ENCODE measurements at places on chromosomes 5 and 9.
A peak's percentile ranks its signal among the peaks of the same experiment; 100 is the strongest.

GRCh38 chr5:74056789-74057164, 430.8 kb downstream of the ARHGEF28 start:
- peak; percentile 40 for DNase-seq

DNA sequence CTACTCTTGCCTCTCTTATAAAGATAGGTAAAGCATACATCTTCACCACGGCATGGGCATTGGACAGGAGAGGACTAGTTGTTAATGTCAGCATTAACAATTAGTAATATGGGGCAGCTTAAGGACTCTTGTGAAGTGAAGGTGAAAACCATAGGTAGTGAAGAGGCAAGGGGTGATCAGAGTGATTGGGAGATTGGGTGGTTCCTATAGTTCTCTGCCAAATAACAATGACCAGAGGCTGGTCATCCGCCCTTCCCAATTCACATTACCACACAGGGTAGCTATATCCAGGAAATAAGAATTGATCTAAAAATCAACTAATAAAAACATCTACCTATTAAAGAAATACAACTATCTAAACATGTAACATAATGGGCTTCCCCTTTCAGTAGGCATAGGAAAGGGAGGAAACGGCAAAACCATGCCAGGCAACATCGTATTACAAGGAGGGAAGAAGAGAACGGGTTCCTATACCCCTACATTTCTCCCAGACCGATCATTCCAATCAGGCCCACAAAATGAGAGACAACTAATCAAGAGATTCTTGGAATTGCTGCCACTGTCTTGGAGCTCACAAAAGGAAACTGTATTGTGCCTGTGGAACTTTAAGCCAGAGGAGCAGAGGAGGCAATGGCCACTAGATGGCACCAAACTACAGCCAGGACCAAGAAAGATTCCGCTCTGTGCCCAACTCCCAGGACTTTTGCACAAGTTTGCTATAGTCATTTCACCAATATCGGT, 121.6 kb downstream of the FBXL17 start:
- peak; percentile 81 for DNase-seq

GRCh38 chr9:134491196-134491835, 150.3 kb upstream of the COL5A1 start:
- DNase-seq, result no peak

DNA sequence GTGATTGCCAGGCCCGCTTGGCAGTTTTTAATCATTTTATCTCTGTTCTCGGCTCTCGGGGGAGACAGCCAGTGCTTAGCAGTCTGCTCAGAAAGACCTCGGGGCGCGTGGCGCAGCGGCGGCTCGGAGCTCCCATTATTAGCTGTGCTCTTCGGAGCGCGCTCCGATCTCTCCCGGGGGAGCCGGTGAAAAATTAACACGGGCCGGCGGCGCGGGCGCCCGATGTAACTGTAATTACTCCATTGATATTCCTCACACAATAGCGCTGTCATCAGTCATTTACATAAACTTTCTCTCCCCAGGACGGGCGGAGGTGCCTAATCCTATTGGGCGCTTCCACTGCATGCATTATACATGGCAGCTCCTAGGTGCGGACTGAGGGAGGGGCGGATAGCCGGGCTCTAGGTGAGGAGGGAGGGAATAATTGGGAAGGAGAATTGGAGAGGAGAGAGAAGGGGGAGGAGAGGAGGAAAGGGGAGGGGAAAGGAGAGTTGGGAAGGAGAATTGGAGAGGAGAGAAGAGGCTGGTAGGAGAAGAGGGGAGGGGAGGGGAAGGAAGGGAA, 24.9 kb downstream of the LMX1B start:
- no peak for DNase-seq

GRCh38 chr9:18393340-18394130, 80.4 kb upstream of the ADAMTSL1 start:
- DNase-seq, result peak; percentile 92

- no peak for DNase-seq
Measured at GRCh38 chr9:113817171-113817570, 58.9 kb upstream of the ZNF618 start.

GRCh38 chr5:6686915-6687409, 26.3 kb upstream of the TENT4A start:
- DNase-seq, result peak; percentile 33

DNA sequence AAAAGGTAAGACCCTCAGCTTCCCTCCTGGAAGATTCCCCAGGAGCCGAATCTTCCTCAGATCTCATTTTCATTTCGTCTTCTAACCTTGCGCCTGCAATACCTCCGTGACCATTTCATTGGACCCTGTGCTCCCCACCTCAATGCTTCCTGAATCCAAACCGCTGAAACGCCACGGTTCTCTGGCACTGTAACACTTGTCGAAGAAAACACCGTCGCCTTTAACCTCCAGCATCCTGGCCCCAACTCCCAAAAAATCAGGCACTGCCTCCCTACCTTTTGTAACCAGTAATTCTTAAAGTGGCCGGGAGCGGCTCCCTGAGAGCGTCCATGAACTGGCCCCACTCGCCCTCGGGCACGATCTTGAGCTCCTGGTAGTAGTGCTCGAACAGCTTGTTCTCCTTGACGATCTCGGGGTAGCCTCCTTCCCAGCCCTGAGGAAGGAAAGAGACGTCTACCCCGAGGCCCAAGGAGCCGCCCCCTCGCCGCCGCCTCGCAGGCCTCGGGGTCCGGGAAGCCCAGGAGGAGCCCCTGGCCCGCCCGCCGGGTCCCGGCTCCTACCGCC, 438 bp downstream of the NSUN2 start:
- peak; percentile 31 for DNase-seq

GRCh38 chr5:150609843-150610584, 30.4 kb upstream of the SYNPO start:
- DNase-seq, result no peak

DNA sequence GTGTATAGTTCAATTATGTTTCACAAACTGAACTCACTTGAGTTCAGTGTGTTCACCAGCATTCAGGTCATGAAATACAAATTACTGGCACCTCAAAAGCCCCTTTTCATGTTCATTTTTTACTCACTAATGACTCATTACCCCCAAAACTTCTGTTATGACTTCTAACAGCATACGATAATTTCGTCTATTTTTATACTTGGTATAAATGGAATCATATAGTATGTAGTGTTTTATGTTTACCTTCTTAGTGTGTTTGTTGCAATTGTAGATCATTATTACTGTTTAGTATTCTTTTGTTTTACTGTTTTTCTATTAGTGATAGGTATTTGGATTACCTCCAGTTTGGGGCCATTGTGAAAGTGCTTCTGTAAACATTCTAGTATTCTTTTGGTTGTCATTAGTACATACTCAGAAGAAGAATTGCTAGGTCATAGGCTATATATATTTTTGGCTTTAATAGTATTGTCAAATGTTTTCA, 33.4 kb downstream of the DDX4 start:
- no peak for DNase-seq

GRCh38 chr5:89293810-89294209, 410.8 kb upstream of the MEF2C start:
- peak; percentile 88 for DNase-seq

DNA sequence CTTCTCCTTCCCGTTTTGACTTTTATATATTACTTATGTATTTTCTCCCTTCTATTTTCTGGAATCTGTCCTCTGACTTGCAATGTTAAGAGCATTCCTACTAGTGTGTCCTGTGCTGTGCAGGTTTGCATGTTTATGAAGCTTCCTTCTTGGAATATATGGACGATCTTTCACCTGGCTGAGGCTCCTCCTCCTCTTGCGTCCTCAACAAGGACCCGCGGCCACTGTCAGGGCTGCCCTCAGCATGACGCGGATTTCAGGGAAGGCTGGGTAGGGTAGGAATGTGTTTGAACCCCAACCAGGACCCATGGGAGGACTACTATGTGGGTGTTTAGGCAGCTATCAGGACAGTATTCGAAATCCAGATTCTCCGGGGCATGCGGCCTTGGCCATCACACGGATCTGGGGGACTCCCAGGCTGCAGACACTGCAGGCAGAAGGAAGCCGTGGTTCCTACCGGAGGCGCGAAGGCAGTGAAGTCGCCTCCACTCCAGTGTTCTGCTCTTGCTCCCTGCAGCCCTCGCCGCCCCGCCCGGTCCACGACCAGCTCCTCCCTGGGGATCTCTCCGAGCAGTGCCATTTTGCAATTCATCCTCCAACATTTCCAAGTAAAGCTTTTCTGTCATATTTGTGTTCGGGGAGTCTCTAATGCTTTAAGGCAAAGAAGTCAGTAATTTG, 37.0 kb upstream of the OSMR start:
- no peak for DNase-seq

- peak; percentile 36 for DNase-seq
Measured at GRCh38 chr5:145752947-145753346, 82.2 kb downstream of the PRELID2 start.

GRCh38 chr5:149149942-149150341, 8.6 kb downstream of the ABLIM3 start:
- DNase-seq, result no peak

GRCh38 chr9:84266087-84266561, 74.4 kb downstream of the SLC28A3 start:
- no peak for DNase-seq

DNA sequence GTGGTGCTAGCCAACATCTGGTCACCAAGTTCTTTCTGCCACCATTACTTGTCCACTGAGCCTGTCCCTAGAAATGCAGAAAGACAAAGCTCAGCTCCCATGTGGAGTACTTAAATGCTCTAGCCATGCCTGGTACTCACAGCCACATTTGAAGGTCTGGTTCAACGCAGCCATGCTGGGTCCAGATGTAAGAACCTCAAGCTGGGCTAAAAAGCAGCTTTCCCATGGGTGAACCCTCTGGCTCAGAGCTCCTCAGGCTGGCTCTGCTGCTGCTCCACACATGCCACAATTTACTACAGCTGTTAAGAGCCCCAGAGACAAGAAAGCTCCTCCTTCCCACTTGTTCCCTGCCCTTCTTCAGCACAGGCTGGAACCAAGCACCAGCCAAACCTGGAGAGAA, 97.1 kb upstream of the LRRTM2 start:
- peak; percentile 90 for DNase-seq

GRCh38 chr9:93324191-93324834, 127.2 kb upstream of the FAM120A start:
- no peak for DNase-seq

DNA sequence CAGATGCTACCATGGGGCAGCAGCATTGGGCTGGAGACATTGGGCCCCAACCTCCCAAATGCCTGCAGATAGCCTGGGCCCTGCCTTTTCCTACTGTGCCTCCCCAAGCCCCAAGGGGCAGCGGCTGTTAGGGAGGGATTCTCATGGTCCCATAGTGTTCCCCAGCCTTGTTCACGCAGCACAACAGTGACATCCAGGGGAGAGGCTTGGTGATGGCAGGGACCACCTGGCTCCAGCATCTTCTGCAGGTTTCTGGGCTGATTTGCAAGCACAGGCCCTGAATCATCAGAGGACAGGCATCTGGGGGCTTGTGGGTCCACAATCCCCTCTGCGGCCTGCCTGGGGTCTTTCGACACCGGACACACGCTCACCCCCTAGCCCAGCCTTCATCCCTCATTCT, 354.6 kb downstream of the SLIT3 start:
- no peak for DNase-seq

DNA sequence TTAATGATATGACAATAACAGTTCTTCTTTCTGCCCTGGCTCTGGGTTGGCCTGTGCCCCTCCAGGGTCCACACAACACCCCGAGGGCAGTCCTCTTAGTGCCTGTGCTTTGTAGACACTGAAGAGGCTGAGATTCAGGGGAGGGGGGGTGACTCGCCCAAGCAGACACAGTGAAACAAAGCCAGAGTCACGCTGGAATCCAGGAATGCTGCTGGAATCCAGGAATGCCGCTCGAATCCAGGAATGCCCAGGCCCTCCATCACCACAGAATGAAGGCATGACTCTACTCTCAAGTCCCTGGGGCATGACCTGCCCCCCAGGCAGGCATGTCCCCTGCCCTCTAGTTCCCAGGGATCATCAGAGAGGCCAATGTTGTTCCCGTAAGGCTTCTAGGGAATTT, 73.1 kb downstream of the LRSAM1 start:
- peak; percentile 88 for DNase-seq

DNA sequence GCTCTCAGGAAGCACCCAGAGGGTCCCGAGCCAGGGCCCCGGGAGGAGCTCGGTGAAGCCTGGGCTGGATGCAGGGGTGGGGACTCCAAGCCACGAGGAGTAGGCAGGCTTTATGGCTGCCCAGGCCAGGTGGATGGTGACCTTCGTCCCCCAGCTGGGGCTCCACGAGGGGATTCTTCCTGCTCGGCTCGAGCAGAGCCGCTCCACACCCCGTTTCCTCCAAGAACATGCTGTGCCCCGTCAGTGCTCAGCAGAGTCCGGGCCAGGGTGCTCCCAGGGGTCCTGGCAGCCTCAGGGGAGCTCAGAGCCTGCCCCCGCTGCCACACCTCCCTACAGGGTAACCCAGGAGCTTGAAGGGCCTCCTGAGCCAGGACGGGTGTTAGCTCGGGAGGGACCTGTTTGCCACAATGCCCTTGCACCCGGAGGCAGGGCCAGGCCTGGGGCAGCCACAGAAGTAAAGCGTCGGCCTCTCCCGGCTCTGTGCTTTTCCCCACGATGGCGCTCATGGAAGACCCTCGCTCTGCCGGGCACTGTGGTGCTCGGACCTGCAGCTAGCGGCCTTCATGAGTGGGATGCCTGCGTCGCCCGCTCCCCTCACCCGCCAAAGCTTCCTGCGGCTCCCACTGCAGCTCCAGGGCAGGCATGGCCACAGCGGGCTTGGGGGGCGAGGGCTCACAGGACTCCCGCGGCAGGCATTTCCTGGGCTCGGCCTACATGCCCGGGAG, 86.8 kb downstream of the KCNT1 start:
- no peak for DNase-seq

DNA sequence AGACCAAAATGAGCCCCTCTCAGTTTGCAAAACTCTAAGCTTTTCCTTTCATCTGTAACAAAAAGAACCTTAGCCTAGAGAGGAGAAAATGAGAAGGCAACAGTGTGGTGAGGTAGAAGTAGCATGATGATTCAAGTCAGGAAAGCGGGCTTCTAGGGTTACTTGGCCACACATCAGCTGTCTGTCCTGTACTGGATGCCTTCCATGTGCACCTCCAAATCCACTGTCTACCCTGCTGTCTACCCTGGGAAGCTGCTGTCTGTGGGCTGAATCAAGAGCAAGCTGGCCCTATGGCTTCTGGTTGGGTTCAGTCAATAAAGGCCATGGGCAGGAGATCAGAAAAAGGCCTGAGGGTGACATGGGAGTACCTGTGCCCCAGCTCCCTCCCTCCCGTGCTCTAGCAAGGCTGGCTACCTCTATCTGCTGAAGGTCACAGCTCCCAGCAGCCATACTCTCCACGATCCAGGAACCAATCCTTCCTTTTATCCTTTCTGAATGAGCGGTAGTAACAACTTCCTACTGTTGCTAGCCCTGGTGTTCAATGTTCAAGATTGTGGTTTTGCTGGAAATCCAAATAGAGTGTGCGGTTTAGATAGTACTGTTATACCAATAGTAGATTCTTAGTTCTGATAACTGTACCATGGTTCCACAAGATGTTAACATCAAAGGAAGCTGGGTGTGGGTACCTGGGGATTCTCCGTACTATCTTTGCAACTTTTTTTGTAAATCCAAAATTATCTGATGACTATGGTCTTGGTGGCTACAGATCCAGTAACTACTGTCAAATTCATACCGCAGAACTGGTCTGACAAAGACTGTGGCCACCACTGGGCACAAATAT, 191.0 kb downstream of the ESM1 start:
- DNase-seq, result no peak

All from AG10803 (cell line).